ENCODE measurements at places on chromosomes 4 and X.

GRCh38 chrX:148567229-148567628 lies 66.8 kb downstream of the AFF2 start:
- no peak for DNase-seq

DNA sequence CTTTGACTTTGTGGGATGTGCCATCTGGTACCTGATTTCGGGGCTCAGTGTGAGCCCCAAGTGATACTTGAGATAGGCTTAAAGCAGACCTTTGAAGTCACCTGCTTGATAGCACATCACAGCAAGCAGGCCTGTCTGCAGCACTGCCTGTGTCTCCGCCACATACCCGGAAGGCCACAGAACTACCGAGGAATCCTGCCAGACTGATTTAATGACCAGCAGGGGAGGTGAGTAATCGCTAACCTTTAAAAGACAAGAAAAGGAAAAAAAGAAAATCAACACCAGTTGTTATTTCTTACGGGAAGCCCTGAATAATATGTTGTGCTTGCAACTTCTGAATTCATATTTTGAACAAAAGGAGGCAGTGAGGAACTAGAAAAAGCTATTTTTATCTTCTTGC lies 6.8 kb downstream of the PTCHD1 start:
- no peak for DNase-seq

DNA sequence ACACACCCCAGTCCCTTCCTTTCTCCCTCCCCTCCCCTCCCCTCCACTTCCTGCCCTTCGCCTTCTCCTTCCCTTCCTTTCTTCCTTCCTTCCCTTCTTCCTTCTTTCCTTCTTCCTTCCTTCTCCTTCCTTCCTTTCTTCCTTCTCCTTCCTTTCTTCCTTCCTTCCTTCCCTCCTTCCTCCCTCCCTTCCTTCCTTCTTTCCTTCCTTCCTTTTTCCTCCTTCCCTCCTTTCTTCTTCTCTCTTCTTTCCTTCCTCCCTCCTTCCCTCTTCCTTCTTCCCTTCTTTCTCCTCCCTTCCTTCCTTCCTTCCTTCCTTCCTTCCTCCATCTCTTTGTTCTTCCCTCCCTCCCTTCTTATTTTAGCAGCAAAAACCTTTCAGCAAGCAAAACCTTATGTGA lies 162.1 kb downstream of the EFNB1 start:
- DNase-seq = no peak

GRCh38 chrX:136147315-136147901 lies at the start of gene FHL1:
TSS of gene FHL1 (plus strand) at chrX:136147533.
- peak; percentile 57 for DNase-seq

- DNase-seq = no peak
These were observed 23.1 kb downstream of the XKRX start for GRCh38 chrX:100905620-100906019.

DNA sequence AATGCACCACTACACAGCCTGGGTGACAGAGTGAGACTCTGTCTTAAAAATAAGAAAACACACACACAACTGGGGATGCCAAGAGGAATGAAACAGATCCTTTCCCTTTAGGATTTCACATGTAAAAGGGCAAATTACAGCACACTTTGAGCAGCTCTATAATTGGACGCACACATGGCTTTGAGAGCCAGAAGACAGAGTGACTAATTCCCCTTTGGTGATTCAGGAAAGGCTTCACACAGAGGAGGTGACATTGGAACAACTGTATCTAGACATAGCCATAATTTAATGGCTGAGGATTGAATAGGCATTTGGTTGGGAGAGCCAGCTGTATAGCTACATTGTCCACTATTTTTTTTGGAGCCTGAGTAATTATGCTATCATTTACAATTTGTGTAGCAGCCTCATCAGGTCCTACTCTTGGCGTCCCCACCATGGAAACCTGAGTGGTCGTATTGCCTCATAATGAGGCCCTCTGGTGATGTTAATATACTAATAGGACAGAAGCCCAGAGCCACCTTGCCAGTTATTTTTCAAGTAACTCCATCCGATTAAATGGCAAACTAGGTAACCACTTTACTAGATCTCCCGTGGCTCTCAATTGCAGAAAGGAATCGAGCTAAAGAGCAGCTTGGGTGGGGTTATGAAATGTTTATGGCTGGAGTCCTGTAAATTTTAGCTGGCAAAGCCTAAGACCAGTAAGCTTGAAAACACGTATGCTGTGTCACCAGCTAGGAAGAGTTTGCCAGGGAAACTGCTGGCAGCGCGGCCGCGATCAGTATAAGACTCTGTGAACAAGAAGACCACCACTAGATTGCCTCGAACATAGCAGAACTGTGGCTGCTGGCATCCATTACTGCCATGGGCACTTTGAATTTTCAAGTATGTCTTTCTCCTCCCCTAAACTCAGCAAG lies 8.5 kb upstream of the PPEF1 start:
- no peak for DNase-seq

GRCh38 chr4:165331823-165332222 lies 4.4 kb downstream of the MSMO1 start:
- DNase-seq = no peak

DNA sequence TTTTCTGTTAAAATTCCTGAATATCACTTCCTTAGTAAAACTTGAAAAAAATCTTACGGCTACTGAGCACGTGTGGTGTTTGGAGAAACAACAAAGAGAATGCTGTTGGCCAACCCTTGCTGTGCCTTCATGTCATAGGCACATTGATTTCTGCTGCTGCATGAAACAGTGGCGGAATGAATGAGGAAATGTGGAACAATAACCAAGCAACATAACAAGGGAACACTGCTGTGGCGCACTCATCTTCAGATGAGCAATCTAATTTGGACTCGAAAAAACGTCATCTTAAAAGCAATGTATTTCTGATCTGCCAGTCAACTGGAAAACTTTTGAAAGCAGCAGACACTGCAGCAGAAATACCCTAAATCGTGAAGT lies 51.4 kb downstream of the PROM1 start:
- no peak for DNase-seq

DNA sequence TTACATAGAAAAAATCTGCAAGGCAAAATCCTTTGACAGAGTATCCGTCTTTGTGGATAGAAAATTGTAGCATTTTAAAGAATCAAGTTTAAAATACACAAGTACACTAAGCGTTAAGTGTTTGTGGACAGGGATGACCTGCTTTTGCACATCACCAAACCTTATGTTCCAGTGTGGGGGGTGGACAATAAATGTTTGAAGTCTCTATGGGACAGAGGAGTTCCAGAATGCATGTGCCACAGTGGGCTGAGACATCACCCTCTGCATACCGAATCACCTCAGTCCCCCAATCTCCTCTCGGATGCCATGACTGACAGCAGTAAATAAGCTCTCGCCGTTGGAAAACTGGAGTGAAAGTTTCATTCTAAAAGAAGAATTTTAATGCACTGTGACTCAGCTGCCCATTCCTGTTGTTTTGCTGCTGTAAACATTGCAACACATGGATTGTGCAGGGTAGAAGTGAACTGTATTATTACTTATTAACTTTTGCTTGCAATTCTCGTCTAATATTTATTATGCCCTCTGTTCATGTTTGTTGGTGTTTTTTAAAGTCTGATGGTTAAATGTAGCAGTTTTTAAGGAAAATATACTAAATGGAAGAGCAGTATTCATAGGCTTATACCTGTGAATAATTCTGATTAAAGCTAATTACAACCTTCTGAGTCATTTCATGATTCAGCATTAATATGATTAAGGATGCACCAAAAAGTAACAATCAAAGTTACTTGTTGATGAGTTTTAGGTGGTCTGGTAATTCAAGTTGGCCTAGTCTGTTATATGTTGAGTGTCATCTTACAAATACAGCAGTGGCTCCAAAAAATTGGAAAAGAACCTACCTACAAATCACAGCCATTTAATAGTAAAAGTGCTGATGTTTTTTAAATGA lies 24.0 kb downstream of the CDKN2AIP start:
- no peak for DNase-seq

DNA sequence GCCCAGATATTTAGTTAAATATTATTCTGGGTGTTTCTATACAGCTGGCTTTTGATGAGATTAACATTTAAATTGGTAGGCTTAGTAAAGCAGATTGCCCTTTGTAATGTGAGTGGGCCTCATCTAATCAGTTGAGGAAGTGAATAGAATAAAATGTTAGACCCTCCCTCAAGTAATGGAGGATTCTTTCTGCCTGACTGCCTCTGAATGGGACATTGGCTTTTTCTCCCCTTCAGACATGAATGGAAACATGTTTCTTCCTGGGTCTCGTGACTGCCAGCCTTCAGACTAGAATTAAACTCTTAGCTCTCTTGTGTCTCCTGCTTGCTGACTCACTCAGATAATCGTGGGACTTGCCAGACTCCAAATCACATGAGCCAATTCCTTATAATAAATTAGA lies 266.7 kb downstream of the INPP4B start:
- DNase-seq = no peak

DNA sequence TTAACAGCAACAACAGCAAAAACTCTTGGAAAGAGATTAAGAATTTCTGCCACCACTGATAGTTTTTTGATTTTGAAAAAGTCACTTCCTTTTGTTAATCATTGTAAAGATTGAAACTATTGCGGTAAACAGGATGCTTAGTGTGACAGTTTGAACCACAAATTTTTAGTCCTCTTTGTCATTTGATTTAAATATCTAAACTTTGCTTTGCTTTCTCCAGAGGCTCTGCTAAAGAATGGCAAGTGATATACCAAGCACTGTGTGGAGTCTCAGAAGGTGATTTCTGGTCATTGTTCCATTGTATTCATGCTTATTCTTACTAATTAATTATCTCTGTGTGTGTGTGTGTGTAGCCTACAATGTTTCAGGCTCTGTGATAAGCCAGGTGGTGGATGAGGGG lies 155.6 kb downstream of the BMPR1B start:
- no peak for DNase-seq

DNA sequence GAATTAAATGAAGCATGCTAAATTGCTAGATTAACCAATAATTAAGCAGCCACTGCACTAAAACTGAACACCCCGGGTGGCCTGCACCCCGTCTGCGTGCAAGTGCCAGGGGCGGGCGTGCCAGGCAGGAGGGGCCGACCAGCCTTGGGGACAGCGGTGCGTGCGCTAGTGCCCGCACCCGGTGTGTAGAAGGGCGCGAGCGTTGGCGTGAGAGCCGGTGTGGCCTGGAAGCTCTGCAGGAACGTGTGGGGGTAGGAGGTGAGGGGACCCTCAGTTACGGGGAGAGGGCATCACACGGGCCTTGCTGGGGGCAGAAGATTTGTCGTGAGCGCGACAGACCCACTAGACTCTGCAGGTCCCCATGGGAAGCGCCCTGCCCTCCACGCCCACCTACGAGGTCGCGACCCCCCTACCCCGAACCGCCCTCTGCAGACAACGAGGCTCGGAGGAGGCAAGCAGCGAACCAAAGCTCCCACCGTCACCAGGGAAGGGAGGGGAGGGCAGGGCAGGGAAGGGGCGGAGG lies 105.8 kb downstream of the FAM53A start:
- DNase-seq = no peak
